Astrocyte (in vitro differentiated cells and primary cell): ENCODE measurements at places on chromosomes 16 and 17.

- peaks cover 15% of the 10 kb centered on the region for H3K4me1 ChIP-seq
- no peak overlapping the region for H3K27ac ChIP-seq
- H3K27me3 ChIP-seq: no peaks in the 10 kb centered on the region
- no peak for DNase-seq
- no peak overlapping the region for H3K4me3 ChIP-seq
- no peaks in the 10 kb centered on the region for H3K36me3 ChIP-seq
These were observed 1.3 kb upstream of the TNFSF13 start for GRCh38 chr17:7557147-7557764.

GRCh38 chr16:87033021-87033471 lies 284.1 kb downstream of the C16orf95 start:
- H3K36me3 ChIP-seq: no peaks in the 10 kb centered on the region
- no peak overlapping the region for H3K4me3 ChIP-seq
- no peak overlapping the region for H3K27ac ChIP-seq
- peaks cover 1% of the 10 kb centered on the region for H3K27me3 ChIP-seq
- no peak for DNase-seq

GRCh38 chr17:30424471-30424870 lies 45.7 kb downstream of the CPD start:
- DNase-seq: no peak
- H3K36me3 ChIP-seq: peaks cover 6% of the 10 kb centered on the region
- no peak overlapping the region for H3K4me3 ChIP-seq
- no peaks in the 10 kb centered on the region for H3K27me3 ChIP-seq
- no peak overlapping the region for H3K27ac ChIP-seq

DNA sequence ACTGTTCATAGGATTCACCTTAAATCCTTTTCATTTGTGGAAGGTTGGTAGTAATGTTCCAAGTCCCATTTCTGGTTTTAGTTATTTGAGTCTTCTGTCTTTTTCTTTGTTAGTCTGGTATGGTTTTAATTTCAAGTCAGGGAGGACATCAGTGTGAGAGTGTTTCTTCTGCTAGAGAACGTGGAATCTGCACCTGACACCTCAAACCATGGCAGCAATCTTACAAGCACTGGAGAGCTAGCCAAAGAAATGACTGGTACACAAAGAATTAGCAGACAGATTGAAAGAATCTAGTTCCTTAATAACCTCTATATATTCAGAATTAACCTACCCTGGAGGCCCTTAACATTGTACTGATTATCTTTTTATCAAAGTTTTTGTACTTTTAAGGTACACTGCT lies 50.2 kb downstream of the CHCT1 start:
- H3K4me1 ChIP-seq: peaks cover 8% of the 10 kb centered on the region
- peaks cover 12% of the 10 kb centered on the region for H3K36me3 ChIP-seq
- DNase-seq: no peak
- H3K27ac ChIP-seq: no peak overlapping the region
- no peaks in the 10 kb centered on the region for H3K27me3 ChIP-seq

DNA sequence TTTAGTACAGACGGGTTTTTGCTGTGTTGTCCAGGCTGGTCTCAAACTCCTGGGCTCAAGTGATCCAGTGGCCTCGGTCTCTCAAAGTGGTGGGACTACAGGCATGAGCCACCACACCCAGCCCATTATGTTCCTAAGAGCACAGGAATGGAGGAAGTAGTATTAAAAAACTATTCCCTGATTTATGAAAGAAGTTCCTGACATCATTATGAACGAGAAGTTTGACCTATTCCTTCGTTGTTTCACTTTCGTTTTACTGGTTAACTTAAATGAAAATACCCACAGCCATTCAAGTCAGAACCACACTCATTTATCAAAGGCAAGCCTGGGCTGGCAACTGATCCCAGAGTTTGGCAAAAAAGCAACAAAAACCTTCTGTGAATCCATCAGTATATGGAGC lies 13.5 kb upstream of the CBX4 start:
- no peaks in the 10 kb centered on the region for H3K36me3 ChIP-seq
